Hippocampal formation (tissue), 2 donors: ENCODE measurements at places on chromosomes 11 and 22.
A peak's percentile ranks its signal among the peaks of the same experiment; 100 is the strongest.

DNA sequence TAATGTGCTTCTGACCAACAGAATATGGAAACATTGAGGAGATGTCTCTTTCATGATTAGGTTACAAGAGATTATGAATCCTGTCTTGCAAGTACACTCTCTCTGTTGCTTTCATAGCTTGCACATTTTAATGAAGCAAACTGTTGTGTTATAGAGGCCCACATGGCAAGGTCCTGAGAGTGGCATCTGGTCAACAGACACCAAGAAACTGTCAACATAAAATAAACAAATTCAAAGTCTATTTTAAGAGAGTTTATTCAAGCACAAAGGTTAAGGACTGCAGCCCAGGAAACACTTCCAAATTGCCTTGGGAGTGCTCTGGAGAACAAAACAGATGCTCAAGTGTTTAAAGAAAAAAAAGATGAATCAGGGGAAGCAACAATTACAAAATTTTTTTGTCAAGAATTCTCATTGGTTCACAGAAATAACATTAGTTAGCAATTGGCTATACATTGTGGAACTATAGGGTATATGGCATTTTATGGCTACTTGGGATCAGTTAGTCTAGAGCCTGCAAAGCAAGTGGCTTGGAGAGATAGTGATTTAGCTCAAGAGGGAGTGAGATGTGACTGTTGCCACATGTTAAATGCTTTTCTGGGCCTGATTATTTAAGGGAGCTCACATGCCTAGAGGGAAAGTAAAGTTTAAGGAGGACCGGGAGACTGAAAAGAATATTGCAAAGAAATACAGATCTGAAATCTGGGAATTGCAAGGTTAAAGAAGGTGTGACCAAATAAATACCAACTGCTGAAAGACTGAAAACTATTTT is 54.6 kb downstream of the CTSC start:
- DNase-seq: no peak

DNA sequence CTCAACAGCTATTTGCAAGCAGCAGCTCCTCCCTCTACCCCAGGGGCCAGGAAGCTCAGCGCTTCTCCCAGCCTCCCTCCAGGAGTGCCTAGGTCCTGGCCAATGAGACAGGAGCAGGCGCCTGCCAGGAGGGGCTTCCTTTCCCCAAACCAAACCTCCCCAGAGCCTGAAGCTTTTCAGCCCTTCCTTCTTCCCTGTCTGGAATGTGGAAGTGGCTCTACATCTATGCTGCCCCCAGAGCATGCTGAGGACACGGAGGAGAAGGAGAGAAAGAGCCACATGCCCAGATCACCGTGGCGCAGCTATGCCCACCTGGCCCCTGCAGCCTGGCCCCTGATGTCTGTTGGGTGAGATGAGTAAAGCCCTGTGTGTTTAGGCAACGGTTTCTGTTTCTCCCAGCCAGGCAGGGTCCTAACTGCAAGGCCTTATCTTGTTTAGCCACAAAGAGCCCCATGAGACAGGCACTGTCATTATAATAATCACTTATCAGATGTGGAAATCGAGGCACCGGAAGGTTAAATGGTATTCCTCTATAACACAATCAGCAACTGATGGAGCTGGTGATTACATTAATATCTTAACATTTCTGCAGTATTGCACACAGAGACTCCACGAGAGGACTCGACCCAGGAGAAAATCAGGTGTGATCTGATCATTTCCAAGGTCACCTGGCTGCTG is 315.8 kb downstream of the CTTN start:
- no peak for DNase-seq

GRCh38 chr11:67584205-67584880 is 731 bp downstream of the GSTP1 start:
- peak; percentile 34 for DNase-seq

DNA sequence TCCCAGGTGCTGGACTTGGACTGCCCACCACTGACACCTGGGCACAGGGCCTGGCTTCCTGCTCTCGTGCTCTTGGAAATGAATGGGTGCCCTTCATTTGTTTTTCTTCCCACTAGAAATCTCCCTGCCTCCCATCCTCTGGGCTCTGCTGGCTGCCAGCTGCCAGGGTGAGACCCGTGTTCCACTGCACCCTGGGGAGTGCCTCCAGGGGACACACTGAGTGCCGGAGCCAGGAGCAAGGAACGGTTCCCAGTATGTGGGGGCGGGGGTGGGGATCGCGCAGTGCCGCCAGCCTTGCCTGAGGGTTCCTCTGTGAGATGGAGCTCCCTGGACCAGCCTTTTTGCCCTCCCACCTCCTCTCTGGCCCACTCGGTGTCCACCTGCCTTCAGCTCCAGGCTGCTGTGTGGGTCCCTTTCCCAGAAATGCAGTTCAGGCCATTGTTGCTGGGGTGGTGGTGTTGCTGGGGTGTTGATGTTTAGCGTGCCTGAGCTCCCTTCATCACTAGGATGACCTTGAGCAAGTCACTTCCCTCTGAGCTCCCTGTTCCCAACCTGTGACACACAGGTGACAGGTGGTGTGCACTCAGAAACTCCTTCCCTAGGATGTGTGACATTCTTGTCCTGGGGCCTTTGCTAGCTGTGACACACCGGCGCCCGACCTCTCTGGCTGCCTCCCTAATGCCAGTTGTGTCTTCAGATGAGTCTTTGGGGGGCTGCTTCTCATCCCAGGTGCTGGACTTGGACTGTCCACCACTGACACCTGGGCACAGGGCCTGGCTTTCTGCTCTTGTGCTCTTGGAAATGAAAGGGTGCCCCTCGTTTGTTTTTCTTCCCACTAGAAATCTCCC is 72.1 kb downstream of the MED15 start:
- DNase-seq: no peak

GRCh38 chr22:46070215-46070802 is 80.0 kb upstream of the PPARA start:
- DNase-seq: no peak

DNA sequence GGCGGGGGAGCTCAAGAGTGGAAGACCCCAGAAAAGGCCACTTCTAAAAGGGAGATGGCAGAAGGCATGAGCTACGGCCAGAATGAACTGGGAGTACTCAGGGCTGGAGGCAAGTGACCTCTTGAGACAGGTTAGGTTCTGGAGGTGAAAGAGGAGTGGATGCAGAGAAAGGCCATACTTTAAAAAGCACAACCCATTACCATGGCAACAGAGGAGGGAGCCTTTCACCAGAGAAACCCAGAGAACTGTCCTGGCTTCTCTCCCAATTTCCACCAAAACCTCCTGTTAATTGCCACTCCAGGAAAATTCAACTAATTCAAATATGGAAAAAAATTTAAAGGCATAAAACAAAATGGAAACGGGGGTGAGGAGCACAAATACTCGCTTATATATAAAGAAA is 15.8 kb downstream of the A4GALT start:
- DNase-seq: no peak

DNA sequence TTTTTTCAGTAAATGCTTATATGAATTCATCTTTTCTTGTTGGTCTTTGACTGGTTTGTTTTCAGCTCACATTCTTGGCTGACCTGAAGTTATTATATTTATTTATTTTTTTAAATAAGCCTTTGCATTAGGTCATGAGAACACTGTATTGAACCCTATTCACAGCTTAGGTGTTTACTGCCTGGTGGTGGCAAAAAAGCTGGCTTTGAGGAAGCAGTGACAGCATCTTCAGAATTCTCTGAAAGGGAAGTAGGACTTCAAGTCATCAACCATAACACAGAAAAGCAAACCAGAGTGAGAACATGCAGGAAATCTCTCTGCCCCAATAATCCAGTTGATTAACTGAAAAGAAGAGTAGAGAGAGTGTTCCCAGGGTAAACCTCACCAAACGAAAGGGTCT is 30.3 kb upstream of the MMP13 start:
- no peak for DNase-seq

- DNase-seq: no peak
Observed at GRCh38 chr11:118625976-118626375, 18.6 kb downstream of the PHLDB1 start.

GRCh38 chr11:92692826-92693546 is 276.5 kb upstream of the MTNR1B start:
- DNase-seq: no peak

- DNase-seq: peak; percentile 25
Observed at GRCh38 chr11:8732748-8733241, 50.2 kb downstream of the RPL27A start.

GRCh38 chr11:75907906-75908527 is 93.0 kb downstream of the UVRAG start:
- no peak for DNase-seq

DNA sequence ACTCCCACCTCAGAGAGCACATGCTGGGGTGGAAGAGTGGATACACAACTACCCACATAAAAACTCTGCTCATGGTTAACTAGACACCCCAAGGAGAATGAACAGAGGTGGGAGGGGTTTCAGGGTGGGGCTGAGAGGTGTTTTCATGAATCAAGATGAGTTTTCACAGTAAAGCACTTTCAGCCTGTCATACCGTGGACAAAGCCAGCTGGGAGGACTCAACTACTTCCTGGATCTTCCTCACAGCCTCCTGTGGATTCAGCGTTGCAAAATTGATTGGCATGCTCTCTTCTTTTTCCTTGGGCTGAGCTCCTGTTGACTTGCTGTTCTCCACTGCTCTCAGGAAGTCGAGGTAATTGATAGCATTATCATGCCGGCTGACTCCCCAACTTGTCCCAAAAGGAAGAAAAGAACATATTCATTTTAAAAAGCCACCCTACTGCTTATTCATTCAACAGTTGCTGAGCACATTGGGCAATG is 168.5 kb downstream of the MPPED1 start:
- no peak for DNase-seq

DNA sequence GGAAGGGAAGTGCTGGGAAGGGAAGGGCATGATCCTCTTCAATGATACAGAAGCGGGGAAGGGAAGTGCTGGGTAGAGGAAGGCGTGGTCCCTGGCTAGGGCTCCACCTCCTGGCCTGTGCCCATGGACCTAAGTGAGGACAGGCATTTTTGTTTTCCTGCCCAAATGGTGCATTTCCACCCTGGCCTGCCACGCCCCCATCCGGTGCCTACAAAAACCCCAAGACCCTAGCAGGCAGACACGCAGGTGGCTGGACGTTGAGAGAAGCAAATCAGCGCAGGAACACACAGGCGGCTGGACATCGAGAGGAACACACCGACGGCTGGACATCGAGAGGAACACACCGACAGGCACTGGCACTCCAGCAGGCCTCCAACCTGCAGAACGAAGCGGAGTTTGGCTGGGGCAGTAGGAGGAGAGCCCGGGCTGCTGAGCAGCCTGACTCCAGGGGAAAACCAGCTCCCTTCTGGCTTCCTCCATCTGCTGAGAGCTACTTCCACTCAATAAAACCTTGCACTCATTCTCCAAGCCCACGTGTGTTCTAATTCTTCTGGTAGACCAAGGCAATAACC is 628.3 kb downstream of the BUD13 start:
- DNase-seq: no peak

- no peak for DNase-seq
Observed at GRCh38 chr22:47423861-47424820, 661.7 kb downstream of the TBC1D22A start.

DNA sequence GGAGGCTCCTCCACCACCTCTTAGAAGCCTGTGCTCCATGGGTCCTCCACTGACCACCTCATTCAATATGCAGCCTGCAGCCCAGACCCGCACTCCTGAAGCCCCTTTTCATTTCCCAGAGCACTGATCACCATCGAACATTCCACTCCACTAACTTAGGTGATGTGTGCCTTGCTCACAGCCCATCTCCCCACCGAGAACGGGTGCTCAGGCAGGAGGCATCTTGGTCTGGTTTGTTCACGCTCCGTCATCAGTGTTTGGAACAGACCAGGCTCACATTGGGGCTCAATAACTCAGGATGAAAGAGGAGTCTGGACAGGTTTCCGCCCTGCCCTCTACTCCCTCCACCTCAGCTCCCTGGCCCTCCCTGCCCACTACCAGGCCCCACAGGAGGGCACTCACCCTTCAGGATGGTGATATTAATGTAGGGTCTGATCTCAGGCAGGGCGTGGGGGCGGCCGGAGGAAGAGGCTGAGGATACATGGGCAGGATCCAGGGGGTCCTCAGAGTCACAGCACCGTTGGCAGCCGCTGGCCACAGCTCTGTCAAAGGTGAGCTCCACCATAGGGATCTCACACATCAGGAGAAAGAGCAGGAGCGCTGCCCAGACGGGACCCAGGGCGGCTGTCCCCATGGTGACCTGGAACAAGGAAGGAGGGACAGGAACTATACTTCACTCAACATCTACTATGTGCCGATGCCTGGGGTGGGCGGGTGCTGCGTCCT is 3.1 kb downstream of the C1QTNF6 start:
- no peak for DNase-seq

DNA sequence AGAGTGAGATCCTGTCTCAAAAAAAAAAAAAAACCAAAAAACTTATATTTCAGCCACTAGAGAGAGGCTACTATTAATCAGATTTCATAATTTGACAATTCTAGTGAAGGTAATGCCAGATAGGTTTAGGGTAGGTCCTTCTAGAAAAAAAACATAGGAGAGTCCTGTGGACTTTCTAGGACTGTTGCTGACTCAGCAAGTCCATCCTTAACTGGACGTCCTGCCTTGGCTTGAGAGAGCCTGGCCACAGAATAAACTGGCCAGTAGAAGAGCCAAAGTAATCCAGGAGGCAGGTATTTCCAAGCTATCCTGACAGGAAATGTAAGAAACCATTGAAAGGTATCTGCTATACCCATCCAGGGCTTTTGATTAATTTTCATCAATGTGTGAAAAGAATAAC is 64.6 kb downstream of the TRIM44 start:
- DNase-seq: no peak
